ENCODE measurements at places on chromosomes 5 and 9. TPM values are rescaled to one million over a fixed set of nuclear protein-coding genes. Genes with fewer than 3 reads are reported as not detected.

Gene TEX48
- polyA plus RNA-seq = not detected

DNA sequence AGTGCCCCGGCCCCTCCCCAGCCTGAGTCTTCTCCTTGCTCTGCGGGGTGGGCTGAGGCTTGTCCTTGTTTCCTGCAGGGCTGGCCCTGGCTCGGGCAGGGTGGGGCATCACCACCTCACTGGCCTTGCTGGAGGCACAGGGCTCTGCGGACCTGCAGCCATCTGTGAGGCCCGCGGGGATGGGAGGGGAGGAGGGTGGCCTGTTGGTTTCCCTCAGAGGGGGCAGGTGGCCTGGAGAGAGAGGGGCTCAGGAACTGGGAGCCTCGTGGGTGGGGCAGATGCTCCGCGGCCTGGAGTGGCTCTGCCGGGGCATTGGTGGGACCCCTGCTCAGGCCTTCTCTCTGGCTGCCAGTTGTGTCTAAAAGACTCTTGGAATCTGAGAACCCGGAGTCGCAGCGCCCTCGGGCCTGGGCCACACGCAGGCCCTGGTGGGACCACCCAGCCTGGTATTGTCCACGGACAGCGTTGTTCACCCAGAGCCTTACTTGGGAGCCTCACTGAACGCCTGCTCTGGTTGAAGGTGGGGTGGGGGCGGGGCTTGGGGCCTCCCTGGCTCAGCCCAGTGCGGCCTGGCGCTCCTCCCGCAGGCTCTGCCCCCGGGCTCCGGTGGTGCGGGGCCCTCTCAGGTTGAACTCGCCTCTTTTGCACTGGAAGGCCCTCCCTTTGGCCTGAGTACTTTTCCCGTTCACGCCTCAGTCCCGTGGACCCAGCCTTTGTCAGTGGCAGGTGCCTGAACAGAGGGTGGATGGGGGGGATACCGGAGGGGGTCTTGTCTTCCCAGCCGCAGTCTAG lies 111.3 kb downstream of the RXRA start:
- DNase-seq = no peak

DNA sequence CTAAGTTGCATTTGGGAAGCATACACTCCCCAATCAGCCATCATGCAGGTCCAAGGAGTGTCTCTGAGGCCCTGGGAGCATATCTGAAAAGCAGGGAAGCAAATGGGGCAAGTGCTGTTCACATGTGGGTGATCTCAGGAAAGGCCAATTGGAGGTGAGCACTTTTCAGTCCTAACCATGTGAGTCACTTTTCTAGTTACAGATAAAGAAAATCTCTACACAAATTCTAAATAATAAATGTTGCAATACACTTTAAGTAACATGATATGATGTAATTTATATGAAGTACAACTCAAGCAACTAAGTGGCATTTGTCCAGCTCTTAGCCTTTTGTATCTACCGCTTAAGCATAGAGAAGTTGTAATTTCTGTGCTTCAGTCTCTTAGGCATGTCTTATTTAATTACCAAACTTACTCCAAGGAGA lies 18.4 kb downstream of the ADAMTS16 start:
- DNase-seq = no peak

DNA sequence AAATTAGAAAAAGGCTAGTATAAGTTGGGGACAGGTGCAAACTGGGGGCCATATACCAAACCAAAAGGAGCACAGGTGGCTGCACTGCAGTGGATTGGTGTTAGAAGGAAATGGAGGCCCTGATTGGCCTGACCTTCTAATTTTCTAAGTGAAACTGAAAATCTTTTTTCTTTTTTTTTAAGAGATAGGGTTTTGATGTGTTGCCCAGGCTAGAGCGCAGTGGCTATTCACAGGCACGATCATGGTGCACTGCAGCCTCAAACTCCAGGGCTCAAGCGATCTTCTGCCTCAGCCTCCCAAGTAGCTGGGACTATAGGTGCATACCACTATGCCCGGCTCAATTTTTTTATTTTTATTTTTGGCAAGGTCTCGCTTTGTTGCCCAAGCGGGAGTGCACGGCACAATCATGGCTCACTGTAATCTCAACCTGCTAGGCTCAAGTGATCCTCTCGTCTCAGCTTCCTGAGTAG lies 9.8 kb upstream of the CCDC69 start:
- DNase-seq = no peak

DNA sequence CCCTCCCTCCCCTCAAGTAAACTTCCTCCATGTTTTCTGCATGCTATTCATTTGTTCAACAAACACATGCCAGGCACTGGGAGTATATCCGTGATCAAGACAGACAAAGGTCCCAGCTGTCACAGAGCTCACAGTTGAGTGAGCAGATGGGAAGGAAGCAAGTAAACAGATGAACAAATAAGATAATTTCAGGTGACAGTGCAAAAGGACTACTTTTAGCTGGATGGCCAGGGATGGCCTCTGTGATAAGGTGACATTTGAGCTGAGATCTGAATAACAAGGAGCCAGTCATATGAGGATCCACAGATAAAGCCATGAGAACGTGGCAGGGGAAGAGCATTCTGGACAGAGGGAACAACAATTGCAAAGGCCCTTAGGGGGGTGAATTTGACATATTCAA lies 121.7 kb upstream of the RAD23B start:
- no peak for DNase-seq

GRCh38 chr5:146051678-146052077 lies 53.7 kb downstream of the PLAC8L1 start:
- DNase-seq = no peak

DNA sequence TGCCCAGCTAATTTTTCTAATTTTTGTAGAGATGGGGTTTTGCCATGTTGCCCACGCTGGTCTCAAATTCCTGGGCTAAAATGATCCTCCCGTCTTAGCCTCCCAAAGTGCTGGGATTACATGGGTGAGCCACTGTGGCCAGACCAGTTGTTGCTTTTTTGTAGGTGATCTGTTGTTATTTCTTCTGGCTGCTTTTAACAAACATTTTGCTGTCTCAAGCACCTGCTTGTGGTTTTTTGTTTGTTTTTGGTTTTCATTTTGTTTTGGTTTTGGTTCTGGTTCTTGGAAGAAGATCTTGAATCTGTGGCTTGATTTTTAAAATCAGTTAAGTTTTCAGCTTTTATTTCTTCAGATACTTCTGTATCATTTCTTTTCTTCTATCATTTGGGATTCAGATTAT lies 21.1 kb downstream of the ERCC6L2 start:
- no peak for DNase-seq

DNA sequence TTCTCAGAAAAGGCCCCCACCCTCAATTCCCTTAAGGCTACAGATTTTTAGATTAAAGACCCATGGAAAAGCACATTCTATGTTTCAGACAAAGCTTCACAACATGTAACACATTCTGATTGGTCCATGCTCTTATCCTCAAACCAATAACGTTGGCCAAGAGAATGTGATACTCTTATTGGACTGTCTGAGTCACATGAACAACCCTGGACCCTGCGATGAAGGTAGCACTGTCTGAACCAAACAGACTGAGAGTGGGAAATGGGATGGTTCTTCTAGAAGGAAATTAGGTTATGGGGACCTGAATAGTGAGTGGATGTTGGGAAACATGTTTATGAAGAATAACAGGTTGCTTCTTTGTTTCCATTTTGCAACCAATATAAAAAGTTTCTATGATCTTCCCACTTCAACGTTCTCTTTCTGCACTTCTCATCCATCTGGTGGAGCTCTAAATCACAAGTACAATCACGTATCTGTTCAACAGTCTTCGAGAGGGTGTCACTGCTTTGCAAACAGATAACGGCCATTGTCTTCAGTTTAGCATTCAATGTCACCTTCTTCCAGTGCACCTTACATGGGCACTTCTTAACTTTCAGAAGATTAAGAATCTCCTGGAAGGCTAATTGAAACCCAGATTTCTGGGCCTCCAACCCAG lies 81.6 kb downstream of the PTCH1 start:
- no peak for DNase-seq

- DNase-seq = no peak
Measured at GRCh38 chr5:169099801-169100734, 200.9 kb downstream of the SLIT3 start.

Gene F12
- polyA plus RNA-seq = 1.9 TPM

GRCh38 chr9:22165144-22165543 lies 156.0 kb upstream of the CDKN2B start:
- DNase-seq = no peak

- DNase-seq = no peak
Measured at GRCh38 chr5:129459777-129460671, at the start of gene ADAMTS19. Gene ADAMTS19, plus strand, starts transcription at chr5:129460298. Its CDS starts 94 bp downstream, at chr5:129460392.

DNA sequence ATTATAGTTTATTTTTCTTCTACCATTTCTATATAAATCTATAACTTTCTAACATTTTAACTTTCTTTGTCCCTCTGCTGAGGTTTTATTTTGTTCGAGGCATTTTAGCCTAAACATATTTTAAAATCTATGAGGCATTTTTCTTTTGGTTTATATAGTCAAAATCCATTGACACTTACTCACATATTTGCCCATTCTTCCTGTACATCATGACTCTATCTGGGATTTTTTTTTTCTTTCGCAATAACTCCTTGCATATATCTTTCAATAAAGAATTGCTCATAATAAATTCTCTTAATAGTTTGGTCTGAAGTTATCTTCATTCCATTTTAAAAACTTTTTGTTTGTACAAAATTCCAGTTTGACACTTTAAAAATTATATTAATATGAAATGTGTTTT lies 632.3 kb downstream of the TLE4 start:
- no peak for DNase-seq

Gene TAF1L
- polyA plus RNA-seq = not detected

DNA sequence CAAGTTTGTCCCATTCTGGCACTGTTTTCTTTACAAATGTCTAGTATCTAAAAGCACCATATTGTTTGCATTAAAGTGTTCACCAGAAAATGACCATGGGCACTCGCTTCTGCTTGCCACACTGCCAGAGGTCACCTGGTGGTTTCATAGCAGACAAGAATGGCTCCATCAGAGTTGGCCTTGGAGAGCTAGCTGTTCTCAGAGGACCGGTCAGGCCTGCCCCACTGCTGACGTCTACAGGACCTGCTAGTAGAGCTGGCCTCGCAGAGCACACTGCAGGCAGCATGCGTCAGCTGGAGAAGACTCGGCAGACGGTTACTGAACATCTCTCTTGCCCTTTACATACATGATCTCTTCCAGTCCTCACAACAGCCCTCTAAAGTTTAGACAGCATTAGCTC lies 8.7 kb upstream of the TLX3 start:
- no peak for DNase-seq

DNA sequence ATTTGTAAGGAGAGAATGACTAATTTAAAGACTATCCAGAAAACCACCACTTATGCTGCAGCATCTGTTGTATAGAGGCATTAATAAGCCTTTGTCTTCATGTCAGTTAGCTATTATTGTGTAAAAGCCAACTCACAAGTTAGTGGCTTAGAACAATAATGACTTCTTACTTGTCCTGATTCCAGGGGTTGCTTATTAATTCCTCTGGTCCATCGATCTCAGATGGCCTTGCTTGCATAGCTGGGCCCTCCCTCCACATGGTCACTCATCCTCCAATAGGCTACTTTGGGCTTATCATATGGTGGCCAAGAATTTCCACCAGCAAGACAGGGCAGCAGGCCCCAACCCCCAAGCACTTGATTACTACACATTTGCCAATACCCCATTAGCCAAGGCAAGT lies 44.5 kb upstream of the STK32A start:
- DNase-seq = no peak

DNA sequence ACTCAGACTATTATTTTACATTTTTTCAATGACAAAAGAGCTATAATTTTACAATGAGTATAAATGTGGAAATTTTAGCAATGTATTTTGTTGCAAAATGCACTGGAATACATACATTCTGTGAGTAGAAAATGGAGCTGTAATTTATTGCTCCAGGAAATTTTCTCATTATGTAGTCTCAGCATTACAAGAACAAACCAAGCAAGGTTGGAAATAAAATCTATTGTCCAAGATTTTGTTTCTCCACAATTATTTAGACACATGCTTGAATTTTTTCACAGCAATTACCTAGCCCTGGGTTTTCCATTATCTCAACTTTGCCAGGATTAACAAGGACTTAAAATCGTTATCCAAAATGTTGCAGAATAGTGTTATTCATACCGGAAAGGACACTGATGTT lies 820.1 kb downstream of the CDH12 start:
- DNase-seq = no peak

Gene TMEM161B
- polyA plus RNA-seq = 9.8 TPM

Gene GBA2
- polyA plus RNA-seq = 30.7 TPM

GRCh38 chr9:122234022-122234748 lies 5.4 kb upstream of the LHX6 start:
- no peak for DNase-seq

Gene C5
- polyA plus RNA-seq = not detected

- DNase-seq = no peak
Measured at GRCh38 chr9:98107926-98108325, 11.1 kb downstream of the TRIM14 start.

DNA sequence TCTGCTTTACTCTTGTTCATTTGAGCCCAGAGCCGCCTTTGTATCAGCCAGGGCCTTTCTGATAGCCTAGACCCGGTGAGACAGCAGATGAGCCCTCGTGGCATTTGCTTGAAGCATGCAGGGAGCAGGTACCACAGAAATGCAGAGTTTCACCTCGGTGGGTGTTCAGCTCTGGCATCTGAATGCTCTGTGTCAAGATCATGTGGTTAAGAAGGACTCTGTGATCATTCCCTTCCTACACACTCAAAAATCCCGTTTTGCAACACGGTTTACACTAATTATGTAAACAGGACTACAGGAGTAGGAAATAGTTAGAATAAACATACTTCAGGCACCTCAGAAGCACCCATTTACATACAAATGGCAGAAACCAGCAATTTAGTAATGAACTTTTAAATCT lies 67.2 kb downstream of the MVB12B start:
- DNase-seq = no peak

DNA sequence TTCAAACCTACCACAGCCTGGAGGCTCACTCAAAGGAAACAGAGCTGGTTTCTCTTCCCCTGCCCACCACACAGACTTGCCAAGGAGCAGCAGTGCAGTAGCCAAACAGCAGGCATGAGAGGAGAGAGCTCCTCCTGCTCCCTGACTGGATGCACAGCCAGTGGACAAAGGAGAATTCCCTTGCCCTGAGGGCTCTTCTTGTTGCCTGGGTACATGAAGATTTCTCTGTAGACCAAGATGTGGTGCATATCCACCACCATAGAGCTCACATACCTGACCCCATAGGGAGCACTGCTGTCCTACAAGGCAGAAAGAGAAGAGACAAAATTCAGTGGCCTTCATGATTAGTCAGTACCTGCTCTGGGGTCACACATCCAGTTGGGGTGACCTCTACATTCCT lies 56.3 kb upstream of the SPATA31E1 start:
- no peak for DNase-seq

Measured in CD8-positive, alpha-beta memory T cell (primary cell).